Natural killer cell treated with Interleukin-12 subunit alpha and Interleukin-12 subunit beta and Interleukin-15 and Interleukin-18, amount 100 ng/mL, for 72 hours (primary cell): ENCODE measurements at places on chromosomes 5 and 9.

DNA sequence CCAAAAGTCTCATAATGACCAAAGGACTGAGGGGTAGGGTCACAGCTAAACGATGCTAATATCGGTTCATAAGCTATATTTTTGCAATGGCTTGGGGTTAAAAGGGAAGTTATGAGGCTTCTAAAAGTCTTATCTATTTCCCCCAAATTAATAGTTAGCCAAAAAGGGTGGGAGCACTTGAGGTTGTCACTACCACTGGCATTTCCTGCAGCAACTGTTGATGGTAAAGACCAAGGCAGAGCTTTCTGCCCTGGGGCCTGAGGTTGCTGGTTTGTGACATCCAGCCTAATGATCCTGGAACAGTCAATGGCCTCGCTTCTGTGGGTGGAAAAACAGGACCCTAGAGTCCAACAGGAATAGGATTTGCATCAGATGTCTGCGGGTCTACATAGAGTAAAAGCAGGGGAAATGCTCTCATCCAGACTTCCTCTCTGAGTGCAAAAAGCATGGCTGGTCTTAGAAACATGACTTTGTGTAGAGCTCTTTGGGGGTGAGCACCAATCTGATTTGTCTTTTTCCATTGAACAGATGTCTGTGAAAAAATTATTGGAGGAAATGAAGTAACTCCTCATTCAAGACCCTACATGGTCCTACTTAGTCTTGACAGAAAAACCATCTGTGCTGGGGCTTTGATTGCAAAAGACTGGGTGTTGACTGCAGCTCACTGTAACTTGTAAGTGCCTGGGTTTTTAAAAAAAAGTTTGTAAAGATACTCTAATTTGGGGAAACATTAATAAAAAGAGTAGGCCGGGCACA is 2.7 kb downstream of the GZMA start:
- no peak for DNase-seq

GRCh38 chr5:18975624-18976023 is 1012.4 kb downstream of the CDH18 start:
- no peak for DNase-seq

- no peak for DNase-seq
These were observed 88.7 kb downstream of the PRKACG start for GRCh38 chr9:68925175-68925574.

GRCh38 chr5:155004138-155004744 is 9.3 kb upstream of the KIF4B start:
- no peak for DNase-seq

GRCh38 chr9:4328723-4329122 is 28.9 kb upstream of the GLIS3 start:
- DNase-seq, result no peak
